Right renal pelvis (tissue), 4 donors: ENCODE measurements at places on chromosomes 6 and 20.

GRCh38 chr6:116373300-116373699 lies 2.6 kb downstream of the DSE start:
- no peak for DNase-seq

DNA sequence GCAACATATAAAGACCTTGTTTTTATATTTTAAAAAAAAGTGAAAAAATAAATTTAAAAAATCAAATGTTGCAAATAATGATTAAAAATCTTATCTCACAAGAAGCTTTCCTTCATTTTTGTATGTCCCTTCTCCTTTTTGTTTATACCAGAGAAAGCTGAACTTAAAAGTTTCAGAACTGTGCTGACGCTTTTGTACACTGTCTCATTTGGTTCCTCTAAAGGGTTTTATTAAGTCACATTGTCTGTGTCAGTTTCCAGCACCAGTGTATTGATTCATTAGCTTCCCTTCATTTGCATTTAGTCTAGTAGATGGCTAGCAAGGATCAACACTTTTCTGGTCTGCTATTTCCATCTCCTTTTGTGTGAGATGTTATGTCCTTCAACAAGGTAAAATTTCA lies 6.7 kb downstream of the PCED1A start:
- DNase-seq = no peak

DNA sequence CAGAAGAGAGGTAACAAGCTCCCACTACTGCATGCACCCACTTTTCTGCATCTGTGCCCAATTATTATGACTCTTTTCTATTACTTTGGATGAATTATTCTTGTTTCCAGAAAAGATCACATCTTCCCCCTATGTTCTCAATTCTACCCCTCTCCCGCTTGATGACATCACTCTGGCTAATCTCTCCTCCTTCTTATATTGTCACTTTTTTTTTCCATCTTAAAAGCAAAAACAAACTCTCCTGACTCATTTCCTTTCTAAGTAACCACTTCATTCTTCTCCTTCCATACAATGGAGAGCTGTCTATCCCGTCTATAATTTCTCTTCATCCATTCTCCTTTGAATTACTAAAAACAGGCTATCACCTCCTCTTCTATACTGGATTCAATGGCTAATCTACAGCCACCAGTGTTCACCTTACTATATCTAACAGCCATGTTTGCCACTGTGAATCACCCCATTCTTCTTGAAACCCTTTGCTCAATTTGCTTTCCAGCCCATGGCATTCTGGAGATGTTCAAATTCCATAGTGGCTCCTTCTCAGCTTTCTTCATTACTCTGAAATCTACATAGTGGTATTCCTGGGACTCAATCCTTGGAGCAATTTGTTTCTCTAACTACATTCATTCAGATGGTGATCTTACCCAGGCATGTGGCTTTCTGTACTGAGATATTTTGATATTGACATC lies 378.4 kb downstream of the ARHGAP18 start:
- no peak for DNase-seq

DNA sequence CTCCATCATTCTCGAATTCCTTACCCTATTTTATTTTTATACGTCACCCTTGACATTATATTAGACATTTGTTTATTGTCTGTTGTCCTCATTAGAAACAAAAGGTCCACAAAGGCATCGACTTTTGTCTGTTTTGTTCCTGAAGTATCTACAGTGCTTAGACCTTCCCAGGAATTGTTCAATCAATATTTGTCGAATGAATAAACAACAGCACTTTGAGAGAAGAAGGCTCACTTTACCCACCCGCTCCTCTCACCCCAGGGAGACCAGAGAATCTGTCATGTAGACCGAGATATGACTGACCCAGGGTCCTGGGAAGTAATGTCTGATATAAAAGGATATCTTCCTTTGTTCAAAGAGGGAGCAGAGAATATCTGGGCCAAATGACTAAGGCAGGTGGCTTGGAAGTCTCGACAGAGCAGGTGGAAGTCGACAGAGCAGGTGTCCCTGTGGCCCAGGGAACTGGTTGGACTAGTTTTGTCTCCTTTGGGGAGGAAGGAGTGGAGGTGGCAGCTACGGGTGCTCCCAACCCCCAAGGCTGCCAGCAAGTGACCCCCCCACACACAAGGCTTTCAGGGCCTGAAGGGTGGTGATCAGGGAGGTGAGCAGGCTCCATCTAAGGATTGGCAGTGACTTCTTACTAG lies 14.8 kb upstream of the CHMP4B start:
- no peak for DNase-seq

- no peak for DNase-seq
These were observed 15.7 kb upstream of the MRAP2 start for GRCh38 chr6:84017709-84018452.

GRCh38 chr20:50410343-50410742 lies 99.8 kb upstream of the PTPN1 start:
- no peak for DNase-seq

DNA sequence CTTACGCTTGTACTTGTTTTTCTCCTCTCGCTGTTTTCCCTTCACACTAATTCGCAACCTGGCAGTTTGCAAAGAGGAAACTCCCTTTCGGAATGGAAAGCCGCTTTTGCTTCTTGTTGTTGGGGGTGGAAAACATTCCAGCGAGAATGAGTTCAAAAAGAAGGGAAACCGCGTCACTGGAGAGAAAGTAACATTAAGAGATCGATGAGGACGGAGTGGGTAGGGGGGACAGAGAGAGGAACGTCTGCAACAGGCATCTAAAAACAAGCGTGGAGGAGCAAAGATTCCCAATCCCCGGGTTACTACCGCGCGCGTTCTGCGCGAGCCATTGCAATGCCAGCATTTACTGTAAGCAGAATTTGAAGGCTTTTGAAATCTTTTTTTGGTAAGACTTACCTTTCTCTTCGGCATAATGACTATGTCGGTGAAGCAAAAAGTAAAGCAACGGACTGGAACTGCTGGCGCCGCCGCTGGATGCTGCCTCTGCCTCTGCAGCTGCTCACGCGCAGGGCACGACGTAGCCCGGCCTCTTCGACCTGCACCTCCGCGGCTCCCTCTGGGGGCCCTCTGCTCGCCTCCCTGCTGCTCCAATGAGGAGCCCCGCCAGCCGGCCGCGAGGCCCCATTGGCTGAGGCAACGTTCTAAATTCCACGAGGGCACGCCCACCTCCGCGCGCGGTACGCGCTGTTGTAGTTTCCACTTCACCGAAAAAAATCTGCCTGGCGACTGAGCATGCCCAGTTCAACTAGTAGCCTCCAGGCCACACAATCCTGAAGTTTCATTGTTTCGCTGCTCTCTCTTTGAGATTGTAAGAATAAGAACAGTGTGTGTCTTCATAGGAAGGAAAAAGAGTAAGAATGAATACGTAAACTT lies at the start of gene HMGN3:
Gene HMGN3 (minus strand): TSS at position 533 of the 873 bp plus-strand sequence.
- peak; percentile 85 for DNase-seq

- DNase-seq = no peak
These were observed 18.0 kb downstream of the TREM1 start for GRCh38 chr6:41268478-41268877.

- no peak for DNase-seq
These were observed 199.4 kb upstream of the ZNF184 start for GRCh38 chr6:27672113-27672799.

- DNase-seq = no peak
These were observed 66.9 kb downstream of the GMPR start for GRCh38 chr6:16305246-16305725.

GRCh38 chr6:20853828-20854227 lies 319.6 kb downstream of the CDKAL1 start:
- no peak for DNase-seq

GRCh38 chr20:17898548-17898994 lies 70.0 kb downstream of the SNX5 start:
- DNase-seq = no peak

DNA sequence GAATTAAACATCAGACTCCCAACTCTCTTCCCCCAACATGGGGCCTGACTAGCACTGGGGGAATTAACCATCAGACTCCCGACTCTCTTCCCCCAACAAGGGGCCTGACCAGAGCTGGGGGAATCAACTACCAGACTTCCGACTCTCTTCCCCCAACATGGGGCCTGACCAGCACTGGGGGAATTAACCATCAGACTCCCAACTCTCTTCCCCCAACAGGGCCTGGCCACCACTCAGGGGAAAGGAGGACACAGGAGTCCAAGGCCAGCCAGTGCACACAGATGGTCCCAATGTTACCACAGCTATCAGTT lies 13.1 kb downstream of the CST7 start:
- DNase-seq = no peak

DNA sequence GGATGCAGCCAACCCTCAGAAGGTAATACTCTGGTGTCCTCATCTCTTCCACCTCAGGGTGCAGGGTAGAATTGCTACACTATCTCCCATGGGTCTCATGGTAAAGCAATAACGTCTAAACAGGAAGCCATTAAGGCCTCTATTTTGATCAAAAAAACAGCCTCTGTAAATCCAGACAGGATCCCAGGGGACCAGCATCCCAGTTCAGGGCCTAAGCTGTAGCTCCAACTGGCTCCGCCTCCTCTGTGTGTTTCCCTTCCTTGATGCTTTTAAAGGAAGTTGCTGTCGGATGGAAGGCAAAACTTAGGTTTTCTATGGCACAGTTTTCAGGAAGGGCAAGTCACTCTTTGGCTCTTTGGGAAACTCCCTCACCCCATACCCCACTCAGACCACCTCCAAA lies 222.0 kb downstream of the MAFB start:
- DNase-seq = no peak

GRCh38 chr6:166050559-166050958 lies 117.1 kb downstream of the TBXT start:
- DNase-seq = no peak

DNA sequence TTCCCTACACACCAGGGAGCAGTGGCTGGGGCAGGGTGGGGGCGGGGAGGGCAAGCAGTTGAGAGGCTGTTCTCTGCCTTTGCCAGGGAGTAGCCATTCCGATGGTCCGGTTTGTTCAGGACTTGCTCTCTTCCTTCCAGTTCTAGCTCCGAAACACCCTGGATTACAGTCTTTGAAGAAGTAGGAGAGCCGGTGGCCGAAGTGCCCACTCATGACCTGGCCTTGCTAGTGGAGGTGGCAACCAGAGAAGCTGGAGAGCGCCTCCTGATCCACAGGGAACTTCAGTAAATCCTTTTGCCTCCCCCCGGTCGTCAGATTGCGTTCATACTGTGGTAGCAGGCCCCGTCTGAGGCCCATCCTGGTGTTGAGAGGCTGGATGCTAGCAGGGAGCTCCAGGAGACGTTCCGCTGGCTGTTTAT lies 92.8 kb downstream of the ARID1B start:
- no peak for DNase-seq

GRCh38 chr6:5512422-5512821 lies 251.1 kb downstream of the FARS2 start:
- DNase-seq = no peak
